ENCODE measurements at places on chromosomes 2 and 18.

GRCh38 chr2:197759013-197759412 lies 26.1 kb downstream of the BOLL start:
- DNase-seq: no peak

DNA sequence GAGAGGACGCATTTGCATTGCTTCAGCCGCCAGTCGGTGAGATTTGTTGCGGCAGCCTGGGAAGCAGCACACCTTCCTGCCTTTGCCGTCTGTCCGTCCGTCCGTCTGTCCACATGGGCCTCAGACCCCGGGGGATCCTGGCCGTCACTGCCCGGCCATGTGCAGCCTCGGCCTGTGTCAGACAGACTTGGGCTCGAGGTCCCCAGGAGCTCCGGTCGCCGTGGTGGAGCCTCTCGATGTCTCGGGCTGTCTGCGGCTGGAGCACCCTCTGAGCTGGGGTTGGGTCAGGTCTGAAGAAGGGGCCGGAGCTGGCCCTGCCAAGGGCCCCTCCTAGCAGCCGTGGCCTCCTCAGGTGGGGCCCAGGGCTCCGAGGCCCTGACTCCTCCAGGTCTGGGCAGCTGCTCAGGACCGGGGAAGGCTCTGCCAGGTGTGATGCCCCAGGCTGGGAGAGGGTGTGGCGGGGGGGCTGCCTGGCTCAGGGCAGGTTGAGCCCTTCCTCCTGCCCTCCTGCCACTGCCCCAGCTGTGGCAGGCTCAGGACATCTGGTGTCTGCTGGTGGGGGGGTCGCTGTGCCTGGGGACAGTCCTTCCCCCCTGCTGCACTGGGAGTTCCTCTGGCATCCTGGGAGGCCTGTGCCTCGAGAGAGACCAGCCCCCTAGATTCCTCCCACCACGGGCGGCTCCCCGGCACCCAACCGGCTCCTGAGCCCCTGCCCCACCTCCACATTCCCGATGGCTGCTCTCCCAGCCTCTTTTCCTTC lies 11.8 kb downstream of the NEU4 start:
- no peak for DNase-seq

GRCh38 chr2:2876331-2877221 lies 501.0 kb downstream of the EIPR1 start:
- DNase-seq: no peak

DNA sequence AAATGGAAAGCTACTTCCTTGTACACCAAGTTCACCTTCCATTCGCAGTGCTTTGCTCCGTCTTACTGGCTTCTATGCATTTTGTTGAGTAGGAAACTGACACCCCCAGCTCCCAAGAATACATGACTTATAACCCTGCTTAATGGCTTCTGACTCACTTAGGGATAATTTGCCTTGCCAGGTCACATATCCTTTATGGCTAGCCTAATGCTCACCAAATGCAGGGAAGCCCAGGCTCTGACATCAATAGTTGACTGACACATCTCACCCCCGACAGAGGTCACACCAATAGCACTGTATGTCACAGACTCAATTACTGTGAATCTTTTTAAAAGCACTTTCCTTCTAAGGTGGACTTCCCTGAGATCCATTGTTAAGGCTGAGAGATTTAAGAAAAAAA lies 147.2 kb downstream of the DTNA start:
- no peak for DNase-seq

- no peak for DNase-seq
Measured at GRCh38 chr2:45004562-45005191, 4.6 kb downstream of the SIX2 start.

GRCh38 chr2:66236067-66236685 lies 198.7 kb upstream of the MEIS1 start:
- DNase-seq: no peak

GRCh38 chr2:61694312-61695274 lies 156.4 kb upstream of the XPO1 start:
- peak; percentile 91 for DNase-seq

DNA sequence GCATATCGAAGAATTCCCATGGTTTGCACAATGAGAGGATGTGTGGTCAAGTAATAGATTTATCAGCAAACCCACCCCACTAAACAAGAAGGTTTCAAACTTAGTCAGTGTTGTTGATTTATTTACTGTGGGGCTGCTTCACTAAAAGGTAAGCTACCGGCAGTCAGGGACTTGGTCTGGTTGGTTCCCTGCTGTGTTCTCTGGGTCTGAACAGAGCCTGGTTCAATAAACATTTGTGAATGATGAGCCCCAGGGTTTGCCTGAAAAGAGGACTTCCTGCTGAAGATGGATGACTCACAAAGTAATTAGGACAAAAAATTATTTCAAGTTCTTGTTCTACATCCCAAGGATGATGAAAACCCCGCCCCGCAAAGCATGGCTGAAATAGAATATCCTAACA lies 108.3 kb downstream of the SPP2 start:
- DNase-seq: peak; percentile 39

GRCh38 chr2:118643294-118643693 lies 204.2 kb downstream of the EN1 start:
- DNase-seq: no peak

DNA sequence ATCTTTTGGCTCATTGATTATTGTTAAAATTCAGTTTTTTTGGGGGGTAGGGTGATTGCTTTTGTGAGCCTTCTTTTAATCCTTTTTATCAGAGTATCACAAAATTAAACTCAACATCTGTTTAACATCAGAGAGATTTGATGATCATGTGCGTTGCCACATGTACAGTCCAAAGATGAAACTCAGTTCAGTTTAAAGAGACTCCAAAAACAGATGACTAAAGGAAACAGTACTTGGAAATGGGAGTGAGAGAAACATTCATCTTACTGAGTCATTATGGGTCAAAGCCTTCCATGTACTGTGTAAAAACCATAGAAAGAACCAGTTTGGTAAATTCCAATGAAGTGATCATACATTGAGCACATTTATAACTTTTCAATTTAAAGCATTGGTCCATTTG lies 53.0 kb downstream of the LYPD6 start:
- peak; percentile 79 for DNase-seq

DNA sequence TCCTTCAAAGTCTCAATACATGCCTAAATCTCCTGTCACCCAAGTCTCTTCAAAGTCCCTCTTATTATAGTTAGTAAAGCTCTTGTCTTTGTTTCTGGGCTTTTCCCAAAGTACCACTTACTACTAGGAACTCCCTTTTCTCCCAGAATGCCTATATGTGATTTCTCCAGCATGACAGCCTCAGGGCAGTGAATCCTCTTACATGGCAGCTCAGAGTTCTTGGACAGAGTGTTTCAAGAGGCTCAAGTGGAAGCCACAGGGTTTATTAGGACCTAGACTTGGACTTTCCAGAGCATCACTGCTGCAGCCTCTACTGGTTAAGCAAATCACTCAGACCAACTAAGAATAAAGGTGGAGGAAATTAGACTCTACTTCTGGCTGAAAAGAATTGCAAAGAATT lies 98.9 kb downstream of the CSRNP3 start:
- DNase-seq: no peak

DNA sequence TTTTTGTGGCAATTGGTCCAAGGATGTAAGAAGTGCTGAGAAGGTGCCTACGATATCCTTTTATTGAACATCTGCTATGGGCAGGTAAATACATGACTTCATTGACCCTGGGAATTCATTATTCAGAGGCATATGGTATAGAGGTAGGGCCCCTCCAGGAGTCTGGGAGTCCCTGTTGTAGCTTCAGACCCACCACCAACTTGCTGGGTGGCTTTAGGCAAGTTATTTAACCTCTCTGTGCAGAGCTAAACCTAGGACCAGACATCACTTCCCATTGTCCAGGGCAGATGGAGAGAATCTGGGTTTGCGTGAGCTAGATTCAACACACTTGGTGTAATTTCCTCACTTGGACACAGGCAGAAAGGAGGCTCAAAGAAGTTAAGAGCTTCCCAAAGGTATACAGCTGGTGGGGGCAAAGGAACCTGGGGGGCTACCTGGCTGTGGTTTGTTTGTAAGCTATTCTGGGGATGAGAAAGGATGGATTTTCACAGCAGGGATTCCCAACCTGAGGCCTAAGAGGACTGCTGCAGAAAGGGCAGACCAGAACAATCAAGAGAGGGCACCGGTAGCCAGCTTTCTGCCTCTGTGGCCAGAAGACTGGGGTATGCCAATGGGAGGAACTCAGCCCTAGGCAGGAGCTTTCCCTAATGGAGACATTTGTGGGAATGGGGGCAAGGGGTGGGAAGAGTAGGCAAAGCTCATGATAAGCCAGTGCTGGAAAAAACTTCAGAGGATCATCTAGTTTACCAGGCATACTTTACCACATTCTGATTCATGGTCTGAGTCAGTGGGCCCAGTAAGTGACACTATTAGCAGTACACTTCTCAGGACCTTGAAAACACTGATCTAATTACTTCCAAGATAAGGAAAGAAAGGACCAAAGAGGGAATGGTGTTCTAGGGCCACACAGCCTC lies 102.7 kb upstream of the SMAD2 start:
- peak; percentile 47 for DNase-seq

- no peak for DNase-seq
Measured at GRCh38 chr2:143132355-143132754, 3.1 kb downstream of the ARHGAP15 start.

GRCh38 chr2:180481998-180482397 lies 474.9 kb upstream of the CWC22 start:
- DNase-seq: no peak

GRCh38 chr18:64180617-64181016 lies 31.7 kb upstream of the LINC00305 start:
- no peak for DNase-seq

DNA sequence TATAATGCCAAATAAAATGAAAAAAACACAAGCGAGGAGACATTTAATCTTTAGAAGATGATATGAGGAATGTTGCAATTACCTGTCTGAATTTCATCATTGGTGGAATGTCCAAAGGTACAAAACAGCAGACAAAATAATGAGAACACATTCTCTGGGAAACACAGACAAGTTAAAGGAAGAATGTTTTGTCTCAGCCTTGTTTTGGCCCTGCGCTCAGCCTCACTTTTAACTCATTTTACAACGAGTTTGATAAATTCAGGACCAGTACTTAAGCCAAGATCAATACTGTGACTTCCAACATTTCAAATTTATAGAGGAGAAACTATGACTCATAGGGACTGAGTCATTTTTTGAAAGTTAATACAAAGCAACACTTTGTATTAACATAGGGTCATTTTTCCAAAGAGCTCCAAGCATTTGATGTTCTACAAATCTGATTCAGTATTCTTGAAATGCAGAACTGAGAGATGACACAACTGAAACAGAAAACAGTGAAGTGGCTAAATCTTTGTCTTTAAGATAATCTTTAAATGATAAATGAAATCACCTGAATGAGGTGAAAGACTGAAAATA lies 833.2 kb upstream of the CHAC2 start:
- DNase-seq: peak; percentile 44

DNA sequence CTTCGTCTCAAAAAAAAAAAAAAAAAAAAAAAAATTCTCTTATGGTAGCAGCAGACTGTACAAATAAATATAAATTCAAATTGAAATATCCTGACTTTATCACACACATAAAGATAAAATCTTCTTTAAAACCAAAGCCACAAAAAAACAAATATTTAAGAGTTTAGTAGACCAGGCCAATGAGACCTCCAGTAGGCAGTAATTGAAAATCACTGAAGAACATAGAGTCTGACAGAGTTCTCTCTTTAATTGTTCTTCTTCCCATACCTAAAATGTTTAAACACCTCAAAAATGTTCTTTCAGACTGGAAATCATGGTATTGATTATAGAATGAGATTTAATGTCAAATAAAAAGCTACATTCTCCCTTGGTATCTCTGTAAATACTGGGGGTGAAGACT lies 20.8 kb downstream of the PRPF40A start:
- no peak for DNase-seq

GRCh38 chr18:48203961-48204666 lies 205.1 kb downstream of the ZBTB7C start:
- no peak for DNase-seq

- DNase-seq: no peak
Measured at GRCh38 chr2:21754164-21754788, 630.5 kb downstream of the TDRD15 start.

GRCh38 chr2:17122887-17123501 lies 395.2 kb downstream of the RAD51AP2 start:
- no peak for DNase-seq

DNA sequence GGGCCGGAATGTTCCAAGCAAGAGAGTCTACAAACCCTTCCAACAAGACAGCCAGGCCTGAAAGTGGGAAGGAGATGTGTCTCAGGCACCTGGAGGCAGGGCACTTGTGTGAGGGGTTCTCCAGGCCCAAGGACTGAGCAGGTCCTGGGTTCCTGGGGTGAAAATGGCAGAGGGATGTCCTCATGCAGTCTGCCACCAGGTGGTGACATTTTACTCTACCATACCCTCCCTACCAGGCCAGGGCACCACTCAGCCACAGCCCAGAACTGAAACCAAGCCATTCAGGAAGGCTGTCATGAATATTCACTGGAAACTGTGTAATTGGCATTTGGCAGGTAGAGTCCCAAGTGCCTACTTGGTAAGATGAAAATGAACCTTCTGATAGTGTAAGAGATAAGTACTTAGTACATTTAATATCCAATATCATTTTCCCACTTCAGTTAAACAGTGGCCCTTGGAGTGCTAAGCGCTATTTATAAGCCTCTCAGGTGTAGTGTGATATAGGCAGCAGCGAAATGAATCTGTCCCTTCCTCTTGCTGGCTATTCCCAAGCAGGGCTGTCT lies 185.1 kb downstream of the MYO5B start:
- DNase-seq: peak; percentile 47

GRCh38 chr2:217880891-217881290 lies 121.9 kb downstream of the TNS1 start:
- DNase-seq: no peak

DNA sequence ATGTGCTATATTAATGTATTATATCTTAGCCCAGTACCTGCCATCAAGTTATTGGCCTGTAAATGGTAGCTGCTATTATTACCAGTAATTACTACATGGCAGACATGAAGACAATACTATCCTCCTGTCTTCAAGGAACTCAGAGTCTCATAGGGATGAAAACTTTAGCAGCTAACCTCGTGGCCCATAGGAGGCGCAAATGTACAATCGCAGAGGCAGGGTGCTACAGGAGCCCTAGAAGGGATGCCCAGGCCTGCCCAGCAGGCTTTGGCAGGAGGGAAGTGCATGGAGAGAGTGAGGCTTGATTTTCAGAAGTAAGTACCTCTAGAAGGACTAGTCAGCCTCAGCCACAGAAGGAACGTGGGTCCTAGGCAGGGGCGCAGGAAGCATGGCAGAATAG lies 44.7 kb upstream of the KIDINS220 start:
- peak; percentile 18 for DNase-seq

- DNase-seq: peak; percentile 11
Measured at GRCh38 chr18:25726298-25726697, 364.1 kb downstream of the SS18 start.

DNA sequence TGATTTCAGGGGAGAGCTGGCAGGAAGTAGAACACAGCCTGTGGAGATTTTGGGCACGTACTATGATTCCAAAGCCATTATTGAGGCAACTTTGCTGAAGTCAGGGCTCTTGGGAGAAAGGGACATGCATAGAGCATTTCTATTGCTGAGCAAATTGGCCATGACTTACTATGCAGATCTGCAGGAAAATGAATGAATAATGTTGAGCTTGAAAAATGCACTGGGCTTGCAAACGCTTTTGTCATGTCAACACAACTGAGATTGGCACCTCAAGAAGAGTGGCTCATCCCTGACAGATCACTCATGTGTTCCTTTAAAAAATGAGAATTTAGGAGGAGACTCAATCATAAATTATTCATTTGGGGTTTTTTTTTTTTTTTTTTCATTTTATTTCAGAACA lies 230.5 kb downstream of the MBD2 start:
- DNase-seq: no peak

Measured in EL (cell line).